MCF 10A (cell line): ENCODE measurements at places on chromosomes 16 and 17.
A peak's percentile ranks its signal among the peaks of the same experiment; 100 is the strongest.

DNA sequence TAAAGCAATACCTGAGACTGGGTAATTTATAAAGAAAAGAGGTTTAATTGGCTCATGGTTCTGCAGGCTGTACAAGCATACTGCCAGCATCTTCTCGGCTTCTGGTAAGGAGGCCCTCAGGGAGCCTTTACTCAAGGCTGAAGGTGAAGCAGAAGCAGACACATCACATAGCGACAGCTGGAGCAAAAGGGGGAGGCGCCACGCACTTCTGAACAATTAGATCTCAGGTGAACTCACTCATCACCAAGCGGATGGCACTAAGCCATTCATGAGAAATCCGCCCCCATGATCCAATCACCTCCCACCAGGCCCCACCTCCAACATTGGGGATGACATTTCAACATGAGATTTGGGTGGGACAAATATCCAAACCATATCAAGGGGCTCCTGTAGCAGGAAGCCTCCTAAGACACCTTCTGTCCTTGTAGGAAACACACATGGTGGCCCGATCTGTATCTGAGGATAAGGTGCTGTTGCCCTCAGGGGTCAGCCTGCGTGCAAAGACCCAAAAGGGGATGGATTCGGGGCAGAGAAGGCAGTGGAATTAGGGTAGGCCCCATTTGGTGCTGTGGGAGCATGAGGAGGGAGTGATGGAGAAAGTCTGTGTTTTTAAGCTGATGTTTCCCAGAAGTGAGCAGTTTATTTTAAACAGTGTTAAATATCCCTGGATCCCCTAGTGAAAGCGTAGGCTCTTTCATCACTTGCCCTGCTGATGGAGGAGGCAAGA is 23.0 kb downstream of the IL21R start:
- DNase-seq: no peak

- peak; percentile 43 for DNase-seq
Observed at GRCh38 chr17:29593591-29594518, 923 bp downstream of the ANKRD13B start.

DNA sequence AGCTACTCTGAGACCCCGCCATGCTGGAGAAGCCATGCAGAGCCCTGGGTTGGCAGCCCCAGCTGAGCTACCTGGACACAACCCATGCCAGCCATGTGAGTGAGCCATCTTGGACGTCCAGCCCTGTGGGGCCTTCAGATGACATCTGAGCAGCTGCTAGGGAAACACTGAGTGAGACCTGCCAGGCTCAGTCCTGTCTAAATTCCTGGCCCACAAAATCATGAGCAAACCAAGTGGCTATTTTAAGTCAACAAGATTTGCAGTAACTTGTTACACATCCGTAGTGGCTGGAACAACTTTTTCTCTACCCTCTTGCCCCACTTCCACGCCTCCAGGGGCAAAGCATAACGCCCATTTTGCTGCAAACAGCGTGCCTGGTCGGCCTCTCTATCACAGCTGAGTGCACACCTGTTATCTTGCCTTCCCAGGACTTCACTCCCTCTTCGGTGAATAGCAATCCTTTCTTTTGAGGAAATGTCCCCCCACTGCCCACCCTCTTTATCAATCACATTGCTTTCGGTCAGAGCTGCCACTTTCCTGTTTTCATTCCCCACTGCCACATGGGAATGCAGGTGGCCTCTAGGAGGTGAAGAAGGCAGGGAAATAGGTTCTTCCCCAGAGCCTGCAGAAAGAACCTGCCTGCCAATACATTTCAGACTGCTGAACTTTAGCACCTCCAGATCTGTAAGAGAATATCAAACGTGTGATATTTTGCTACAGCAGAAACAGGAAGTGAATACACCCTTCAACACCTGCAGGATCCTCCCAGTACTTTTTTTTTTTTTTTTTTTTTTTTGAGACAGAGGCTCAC is 7.4 kb upstream of the SCIMP start:
- no peak for DNase-seq

DNA sequence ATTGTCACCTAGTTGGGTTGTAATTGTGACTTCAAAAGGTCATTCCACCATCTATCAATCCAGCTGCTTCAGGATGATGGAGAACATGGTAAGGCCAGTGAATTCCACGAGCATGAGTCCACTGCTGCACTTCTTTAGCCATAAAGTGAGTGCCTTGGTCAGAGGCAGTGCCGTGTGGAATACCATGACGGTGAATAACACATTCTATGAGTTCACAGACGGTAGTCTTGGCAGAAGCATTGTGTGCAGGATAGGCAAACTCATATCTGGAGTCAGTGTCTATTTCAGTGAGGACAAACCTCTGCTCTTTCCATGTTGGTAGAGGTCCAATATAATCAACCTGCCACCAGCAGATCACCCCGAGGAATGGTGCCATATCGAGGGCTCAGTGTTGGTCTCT is 650.9 kb downstream of the KCNJ2 start:
- DNase-seq: no peak

DNA sequence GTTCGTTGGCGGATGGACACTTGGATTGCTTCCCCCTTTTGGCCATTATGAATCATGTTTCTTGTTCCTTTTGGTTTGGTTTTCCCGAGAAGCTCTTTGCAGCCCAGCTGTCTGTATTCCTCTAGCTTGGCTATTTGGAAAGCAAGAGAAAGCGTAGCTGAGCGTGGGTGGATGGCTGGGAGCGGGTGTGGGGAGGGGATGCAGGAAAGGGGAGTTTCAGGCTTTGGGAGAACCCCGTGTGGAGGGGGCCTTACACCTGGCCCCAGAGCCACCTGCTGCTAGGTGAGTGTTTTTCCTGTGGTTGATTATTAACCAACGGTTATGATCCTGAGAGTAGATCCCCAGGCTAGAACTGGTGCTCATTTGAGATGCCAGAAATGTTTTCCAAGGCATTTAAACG is 103.7 kb downstream of the RAP1GAP2 start:
- DNase-seq: no peak

DNA sequence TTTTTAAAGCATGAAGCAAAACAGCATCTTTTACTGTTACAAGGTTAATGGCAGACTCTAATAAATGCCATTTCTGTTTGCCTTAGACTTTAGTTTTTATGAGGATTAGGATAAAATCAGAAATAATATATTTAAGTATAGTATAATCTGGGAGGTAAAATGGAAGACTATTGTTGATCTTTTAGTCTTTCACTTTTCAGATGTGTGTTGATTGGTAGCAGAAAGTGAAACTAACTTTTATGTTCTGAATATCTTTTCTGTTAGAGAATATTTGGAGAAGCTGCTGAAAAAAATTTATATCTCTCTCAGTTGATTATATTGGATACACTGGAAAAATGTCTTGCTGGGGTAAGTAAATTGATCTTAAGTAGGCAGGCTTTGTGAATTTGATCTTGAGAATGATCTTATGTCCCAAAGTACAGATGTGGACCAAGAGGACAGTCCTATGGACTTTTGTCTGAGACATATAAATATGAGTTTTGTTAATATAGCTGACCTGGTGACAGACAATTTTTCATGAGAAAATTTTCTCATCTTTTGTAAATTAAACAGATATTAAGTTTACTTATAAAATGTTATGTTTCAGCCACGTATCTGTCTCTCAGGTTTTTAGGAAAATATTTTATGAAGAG is 64.1 kb downstream of the NF1 start:
- no peak for DNase-seq

DNA sequence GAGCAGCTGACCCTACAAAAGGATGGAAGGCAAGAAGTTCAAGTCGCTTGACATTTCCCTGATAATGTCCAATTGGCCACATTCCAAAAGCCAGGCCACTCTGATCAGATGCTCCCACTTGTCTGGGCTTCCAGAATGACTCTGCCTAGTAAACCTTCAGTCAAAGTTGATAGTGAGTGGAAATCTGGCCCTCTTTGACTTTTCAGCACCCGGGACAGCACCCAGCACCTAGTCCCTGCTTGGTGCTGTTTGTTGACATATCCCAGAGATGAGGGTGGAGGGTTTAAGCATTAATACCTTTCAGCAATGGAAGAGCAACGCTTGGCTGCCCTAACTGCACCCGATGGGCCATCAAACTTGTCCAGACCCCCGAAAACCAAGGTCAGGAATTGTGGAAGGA is 131.3 kb downstream of the AIPL1 start:
- peak; percentile 61 for DNase-seq

GRCh38 chr17:45361976-45362375 is 45.2 kb upstream of the MAP3K14 start:
- DNase-seq: no peak

GRCh38 chr17:48618256-48618896 is 3.3 kb upstream of the HOXB8 start:
- peak; percentile 77 for DNase-seq

- DNase-seq: peak; percentile 92
Observed at GRCh38 chr17:1714980-1715802, 5.0 kb upstream of the TLCD2 start.

DNA sequence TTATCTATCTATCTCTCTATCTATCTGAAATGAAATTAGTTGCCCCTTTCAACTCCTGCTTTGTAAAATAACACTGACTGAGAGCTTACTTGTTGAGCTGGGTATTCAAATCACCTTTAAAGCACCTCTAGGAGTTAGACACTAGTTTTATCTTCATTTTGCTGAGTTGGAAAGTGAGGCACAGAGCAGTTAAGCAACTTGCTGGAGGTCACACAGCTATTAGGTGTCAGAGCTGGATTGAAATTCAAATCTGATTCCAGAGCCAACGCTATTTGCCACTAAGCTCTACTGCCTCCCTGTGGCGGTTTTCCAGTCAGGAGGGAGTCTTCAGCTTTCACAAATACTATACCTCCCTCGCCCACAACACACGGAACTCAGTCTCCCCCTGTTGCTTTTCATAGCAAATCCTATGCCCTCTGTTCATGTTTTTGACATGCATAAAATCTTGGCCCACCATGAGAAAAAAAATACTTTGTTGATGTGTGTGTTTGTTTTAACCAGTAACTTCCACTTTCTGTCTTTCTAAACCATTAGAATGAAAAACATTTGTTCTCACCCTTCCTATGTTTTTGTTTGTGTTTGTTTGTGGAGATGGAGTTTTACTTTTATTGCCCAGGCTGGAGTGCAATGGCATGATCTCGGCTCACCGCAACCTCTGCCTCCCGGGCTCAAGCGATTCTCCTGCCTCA is 74.8 kb upstream of the SMURF2 start:
- DNase-seq: peak; percentile 59

GRCh38 chr16:339680-340079 is 12.8 kb downstream of the AXIN1 start:
- DNase-seq: no peak

- no peak for DNase-seq
Observed at GRCh38 chr16:17277981-17278381, 192.8 kb downstream of the XYLT1 start.

GRCh38 chr16:72481419-72481818 is 309.5 kb upstream of the PMFBP1 start:
- peak; percentile 20 for DNase-seq
